ENCODE measurements at places on chromosomes 4 and X. TPM values are rescaled to one million over a fixed set of nuclear protein-coding genes. Genes with fewer than 3 reads are reported as not detected.
A peak's percentile ranks its signal among the peaks of the same experiment; 100 is the strongest.

DNA sequence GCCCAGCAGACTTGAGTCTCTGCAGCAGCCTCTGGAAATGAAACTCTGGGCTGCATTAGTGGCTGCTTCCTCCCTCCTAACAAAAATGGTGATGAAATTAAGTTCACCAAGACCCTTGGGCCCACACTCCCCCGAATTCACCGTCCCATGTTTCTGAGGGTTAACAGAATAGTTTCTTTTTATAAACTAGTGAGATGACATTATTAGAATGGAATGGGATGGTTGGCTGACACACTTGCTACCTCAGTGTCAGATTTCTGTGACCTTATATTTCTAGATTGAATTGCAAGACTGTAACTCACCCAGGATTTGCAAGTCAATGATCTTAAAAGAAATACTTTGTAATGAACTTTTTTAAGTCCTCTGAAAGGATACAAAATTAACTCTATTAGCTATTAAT is 127.1 kb downstream of the SHROOM3 start:
- DNase-seq = no peak

DNA sequence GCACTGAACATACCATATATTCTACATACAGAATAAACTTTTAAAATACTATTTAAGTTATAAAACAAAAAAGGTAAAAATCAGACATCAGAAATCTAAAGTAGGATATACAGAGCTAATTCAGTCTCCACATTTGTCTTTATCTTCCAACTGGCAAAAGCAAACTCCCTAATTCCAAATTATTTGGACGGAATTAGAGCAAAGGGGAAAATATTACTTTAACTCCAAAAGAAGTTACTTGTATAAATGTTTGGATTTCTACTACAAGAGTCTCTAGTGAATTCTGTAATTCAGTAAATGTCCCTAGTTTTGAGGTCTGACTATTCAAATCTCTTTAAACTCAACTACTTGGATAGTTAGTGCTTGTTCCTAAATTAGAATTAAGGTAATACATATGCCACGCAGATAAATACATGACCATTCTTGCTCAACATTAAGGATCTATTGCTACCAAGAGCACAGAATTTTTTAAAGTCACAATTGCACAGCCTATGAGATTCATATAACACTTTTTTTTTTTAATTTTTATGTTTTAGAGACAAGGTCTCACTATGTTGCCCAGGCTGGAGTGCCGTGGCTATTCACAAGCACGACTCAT is 7.3 kb downstream of the ZNF280C start:
- DNase-seq = no peak

DNA sequence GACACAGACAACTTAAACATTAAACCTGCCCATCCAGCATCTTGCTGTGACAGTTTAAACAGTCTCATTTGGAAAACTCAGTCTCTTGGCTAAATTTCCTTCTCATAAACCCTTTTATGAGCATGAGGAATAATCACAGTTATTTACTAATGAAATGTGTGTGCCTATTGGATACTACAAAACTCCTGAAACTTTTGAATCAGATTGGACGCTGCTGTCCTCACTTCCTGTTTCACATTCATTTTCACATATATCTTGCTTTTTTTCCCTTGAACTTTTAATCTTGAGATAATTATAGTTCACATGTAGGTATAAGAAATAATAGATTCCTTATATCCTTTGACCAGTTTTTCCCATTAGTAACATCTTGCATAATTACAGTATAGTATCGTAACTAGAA is 111.7 kb downstream of the CDKL5 start:
- no peak for DNase-seq

DNA sequence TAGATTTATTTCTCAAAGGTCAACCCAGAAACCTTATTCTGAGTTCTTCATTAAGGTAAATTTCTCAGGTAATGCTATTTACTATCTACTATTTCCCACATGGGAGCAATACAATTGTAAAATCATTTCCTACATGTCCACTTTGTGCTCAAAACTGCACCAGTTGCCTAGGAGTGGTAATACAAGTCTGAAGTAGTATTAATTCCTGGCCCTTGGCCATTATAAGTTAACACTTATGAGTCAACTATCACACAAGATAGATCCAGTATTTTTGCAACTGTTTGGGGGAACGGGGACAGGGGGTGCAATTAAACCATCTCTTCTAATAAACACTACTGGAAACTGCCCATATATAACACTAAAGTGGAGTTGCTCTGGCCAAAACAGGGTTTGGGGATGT is 48.9 kb downstream of the ACSL4 start:
- DNase-seq = no peak

DNA sequence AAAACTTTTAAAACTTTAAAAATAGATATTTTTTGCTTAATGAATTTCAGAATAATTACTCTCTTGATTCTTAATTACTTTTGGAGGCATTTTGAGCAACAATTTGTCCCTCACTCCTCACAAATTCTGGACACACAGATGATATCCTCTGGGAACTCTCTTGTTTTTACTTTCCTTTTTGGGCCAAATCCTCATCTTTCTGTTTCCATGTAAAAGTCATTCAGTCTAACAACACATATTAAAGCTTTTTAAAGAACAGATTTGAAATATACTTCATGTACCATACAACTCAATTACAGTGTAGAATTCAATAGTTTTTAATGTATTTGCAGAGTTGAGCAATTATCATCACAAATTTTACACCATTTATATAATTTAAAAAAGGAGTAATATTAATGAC is 983.1 kb downstream of the STIM2 start:
- no peak for DNase-seq

- no peak for DNase-seq
These were observed 5.3 kb downstream of the EDA2R start for GRCh38 chrX:66633541-66633940.

Gene MAGEA11
- total RNA-seq = 0.05 TPM

GRCh38 chr4:2587213-2587823 is 50.9 kb downstream of the FAM193A start:
- no peak for DNase-seq

Gene PASD1
- 0.05 TPM for total RNA-seq

DNA sequence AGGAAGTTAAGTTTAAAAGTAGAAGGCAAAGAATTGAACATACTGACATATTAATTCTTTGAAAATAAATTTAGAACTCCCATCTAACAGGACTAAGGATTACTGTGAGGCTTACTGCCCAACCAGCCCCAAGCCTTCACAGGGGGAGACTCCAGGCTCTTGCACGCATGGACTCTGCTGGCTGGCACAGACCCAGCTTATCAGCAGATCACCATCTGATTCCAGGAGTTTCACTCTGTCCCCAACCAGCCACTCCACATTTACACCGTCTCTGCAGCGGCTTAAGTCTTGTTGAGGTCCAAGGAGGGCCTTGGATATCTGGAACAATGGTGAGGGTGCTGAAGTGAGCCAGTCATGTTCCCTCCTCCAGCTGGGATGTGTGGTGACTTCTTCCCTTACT is 16.4 kb upstream of the OTUD4 start:
- DNase-seq = no peak

Gene CRMP1
- 1.7 TPM for total RNA-seq

Gene DCLK2
- 1.1 TPM for total RNA-seq

DNA sequence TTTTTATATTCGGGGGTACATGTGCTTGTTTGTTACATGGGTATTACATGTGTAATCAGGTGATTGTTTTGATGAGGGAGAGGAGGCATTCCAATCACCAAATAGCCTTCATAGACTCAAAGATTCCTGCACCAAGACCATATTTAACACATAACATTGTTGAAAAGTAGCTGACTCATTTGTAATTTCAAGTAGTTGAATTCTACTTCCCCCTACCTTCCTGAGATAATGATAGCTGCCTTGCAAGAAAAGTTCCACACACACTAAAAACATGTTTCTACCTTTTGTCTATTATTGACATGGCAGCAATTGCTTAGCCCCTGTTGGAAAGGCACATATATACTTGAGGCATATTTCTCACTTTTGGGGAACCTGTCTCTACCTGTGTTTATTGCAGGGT is 16.1 kb downstream of the PGAM4 start:
- DNase-seq = no peak

GRCh38 chr4:87260477-87260876 is 40.1 kb upstream of the KLHL8 start:
- DNase-seq = no peak

- no peak for DNase-seq
These were observed 210.3 kb upstream of the SPIN4 start for GRCh38 chrX:63561425-63561824.

DNA sequence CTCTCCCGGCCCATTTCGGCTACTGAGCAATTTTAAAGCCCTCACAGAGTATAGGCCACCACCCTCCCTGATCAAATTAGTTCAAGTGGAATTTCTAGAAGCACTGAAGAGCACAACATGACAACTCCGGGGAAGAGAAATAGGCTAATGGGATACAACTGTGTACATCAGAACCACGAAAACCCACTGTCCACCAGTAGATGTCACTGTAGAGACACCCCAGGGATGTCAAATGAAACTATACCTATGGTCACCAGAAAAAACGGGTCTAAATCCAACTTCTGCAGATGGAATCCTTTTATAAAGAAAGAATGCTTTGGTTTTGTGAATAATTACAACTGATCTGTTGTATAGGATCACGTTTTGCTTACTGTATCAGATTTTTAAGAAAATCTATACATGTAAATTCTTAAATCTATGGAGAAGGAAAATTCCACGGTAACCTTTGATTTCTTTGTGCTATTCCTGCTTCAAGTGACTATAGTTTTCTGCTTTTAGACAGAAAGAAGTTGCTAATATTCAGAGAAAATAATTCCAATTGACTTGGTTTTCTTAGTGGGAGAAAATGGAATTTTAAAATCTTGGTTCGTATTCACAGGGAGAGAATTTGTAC is 29.5 kb upstream of the MAP3K15 start:
- DNase-seq = no peak

DNA sequence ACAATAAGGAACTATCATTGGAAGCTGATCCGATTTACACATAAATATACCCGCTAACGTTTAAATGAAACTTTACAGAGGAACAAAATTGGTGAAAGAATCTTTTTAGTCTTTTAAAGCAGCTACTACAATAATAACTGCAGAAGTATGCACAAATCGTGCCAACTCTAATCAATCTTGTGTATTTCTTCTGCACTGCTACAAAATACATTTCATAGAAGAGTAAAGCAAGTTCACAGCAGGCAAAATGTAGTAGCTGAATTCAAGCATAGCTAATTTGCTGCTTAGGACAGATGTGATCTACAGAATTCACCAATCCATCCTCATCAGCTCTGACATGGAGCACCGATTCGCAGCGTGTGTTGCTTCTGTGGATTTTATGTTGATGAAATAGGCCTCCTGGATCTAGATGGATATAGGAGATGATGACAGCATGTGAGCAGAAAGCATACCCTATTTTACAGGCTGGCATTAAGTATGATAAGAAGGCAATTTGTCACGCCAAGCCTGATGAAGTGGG is 367.3 kb upstream of the FGF13 start:
- no peak for DNase-seq

DNA sequence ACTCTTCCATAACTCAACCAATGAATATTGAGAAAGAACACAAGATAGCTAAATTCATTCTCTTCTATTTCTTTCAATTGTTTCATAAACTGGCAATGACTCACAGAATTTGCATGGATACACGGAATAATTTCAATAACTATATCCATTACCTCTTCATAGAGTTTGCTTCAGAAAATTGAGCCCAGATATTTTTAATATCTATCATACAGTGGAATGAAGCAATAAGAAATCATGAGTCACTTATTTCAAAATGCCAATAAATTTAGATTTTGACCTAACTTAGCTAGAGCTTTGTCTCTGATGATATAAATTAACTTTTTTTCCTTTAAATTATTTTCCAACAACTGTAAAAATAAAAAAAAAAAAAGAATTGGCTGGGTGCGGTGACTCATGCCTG is 22.2 kb upstream of the MANBA start:
- DNase-seq = no peak

Gene PAK3
- 1.4 TPM for total RNA-seq

DNA sequence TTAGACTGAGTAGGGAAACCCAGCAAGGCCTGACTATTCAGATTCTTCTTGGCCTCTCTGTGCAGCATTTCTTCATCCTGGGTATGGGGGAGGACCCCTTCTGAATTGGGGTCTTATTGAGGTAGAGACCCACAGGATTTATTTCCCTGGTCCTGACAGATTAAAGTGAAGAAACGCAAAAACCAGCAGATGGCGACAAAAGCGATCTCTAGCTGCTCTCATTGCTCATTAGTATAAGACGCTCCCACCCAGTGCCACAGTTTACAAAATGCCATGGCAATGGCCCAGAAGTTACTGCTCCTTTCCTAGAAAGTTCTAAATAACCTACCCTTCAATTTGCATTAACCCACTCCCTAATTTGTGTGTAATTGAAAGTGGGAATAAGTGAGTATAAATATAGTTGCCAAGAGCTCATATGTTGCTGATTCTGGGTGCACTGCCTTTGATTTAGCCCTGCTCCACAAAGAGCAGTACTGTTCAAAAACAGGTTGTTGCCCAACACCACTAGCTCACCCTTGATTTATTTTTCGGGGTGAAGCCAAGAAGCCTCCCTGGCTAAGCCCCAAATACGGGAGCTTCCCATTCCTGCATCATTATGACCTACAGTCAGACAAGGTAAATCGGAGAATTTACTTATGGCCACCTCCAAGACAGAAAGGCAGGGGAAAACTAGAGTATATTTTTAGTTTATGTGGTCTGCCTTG is 3.7 kb upstream of the BEX4 start:
- DNase-seq = peak; percentile 33

GRCh38 chrX:9788911-9789310 is 2.7 kb downstream of the SHROOM2 start:
- no peak for DNase-seq

- no peak for DNase-seq
These were observed 229.8 kb upstream of the LDB2 start for GRCh38 chr4:17128268-17128667.

GRCh38 chrX:46620505-46620904 is 46.9 kb downstream of the CHST7 start:
- no peak for DNase-seq

Gene SLC2A9
- 3.5 TPM for total RNA-seq

DNA sequence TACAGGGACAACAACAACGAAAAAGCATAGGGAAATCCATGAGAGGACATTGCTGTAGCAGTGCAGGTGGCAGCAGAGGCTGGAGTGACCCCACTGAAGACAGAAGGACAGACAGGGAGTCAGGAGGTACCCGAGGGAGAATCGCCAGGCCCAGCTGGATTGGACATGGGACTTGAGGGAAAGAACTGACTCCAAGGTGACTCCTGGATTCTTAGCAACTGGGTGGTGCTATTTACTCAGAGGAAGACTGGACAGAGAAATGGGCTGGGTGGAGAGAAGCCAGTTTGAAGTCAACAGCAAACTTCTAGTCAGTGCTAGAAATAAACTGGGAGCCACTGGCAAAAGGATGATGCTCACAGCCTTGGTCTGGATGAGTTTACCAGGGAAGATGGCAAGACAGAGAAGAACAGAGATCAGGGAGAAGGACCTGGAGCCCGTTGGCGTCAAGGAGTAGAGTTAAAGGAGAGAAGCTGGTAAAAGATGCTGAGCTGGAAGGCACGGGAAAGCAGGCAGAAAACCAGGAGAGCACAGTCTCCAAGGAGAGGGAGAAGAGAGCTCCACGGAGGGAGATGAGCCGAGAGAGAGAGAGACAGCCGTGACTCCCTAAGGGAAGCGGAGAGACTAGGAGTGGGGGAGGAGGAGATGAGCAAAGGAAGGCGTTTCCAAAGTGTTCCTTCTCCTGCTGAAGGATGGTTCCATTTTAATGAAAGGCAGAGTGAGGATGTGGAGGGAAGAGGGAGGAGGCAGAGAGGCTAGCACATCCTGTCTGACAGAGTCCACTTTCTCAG is 119.4 kb downstream of the AFAP1 start:
- DNase-seq = no peak

Gene IL2
- 4.2 TPM for total RNA-seq

GRCh38 chr4:1043651-1044468 is 32.4 kb downstream of the FGFRL1 start:
- DNase-seq = no peak

Gene SMIM31
- not detected for total RNA-seq

Gene VCX3B
- total RNA-seq = not detected

Gene AMTN
- 0.57 TPM for total RNA-seq
